Spleen (tissue), 13 donors: ENCODE measurements at places on chromosomes 12 and 14. TPM values are rescaled to one million over a fixed set of nuclear protein-coding genes. Genes with fewer than 3 reads are reported as not detected.

Gene KRT77
- not detected for total RNA-seq

- H3K4me1 ChIP-seq: no peaks in the 10 kb centered on the region
- no peaks in the 10 kb centered on the region for H3K27me3 ChIP-seq
- no peak overlapping the region for H3K4me3 ChIP-seq
- no peak overlapping the region for H3K27ac ChIP-seq
Observed at GRCh38 chr12:131636940-131637750, 73.7 kb upstream of the SFSWAP start.

- peak overlapping the region; percentile 94 for H3K27ac ChIP-seq
- DNase-seq: peak; percentile 92
- peaks cover 79% of the 10 kb centered on the region for H3K4me1 ChIP-seq
- H3K4me3 ChIP-seq: peak overlapping the region; percentile 84
- H3K36me3 ChIP-seq: no peaks in the 10 kb centered on the region
Observed at GRCh38 chr14:44962334-44963043, 499 bp downstream of the TOGARAM1 start.

DNA sequence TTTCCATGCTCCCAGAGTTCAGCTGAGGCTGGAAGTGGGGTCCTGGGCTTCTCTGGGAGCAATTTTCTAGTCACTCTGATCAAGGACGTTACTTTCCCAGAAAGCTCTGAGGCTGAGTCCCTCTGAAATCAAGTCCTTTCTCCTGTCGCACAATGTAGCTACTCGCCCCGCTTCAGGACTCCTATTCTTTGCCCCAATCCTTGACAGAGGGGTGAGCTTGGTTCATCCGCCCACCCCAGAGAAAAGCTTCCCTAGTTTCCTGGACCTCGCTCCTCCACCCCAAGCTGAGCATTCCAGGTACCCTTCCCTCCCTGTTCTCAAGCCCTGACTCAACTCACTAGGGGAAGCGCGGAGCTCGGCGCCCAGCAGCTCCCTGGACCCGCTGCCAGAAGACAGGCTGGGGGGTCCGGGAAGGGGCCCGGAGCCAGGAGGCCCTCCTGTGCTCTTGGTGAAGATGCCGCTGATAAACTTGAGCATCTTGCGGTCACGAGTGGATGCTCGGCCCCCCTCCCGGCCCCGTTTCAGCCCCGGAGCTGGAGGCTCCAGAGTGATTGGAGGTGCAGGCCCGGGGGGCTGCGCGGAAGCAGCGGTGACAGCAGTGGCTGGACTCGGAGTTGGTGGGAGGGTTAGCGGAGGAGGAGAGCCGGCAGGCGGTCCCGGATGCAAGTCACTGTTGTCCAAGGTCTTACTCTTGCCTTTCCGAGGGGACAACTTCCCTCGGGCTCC lies 1.6 kb downstream of the AGAP2 start:
- peak overlapping the region; percentile 12 for H3K4me3 ChIP-seq
- H3K36me3 ChIP-seq: peaks cover 22% of the 10 kb centered on the region
- no peak overlapping the region for H3K27ac ChIP-seq
- peaks cover 42% of the 10 kb centered on the region for H3K27me3 ChIP-seq
- H3K4me1 ChIP-seq: peaks cover 61% of the 10 kb centered on the region

Gene GRIN2B
- total RNA-seq: 0.69 TPM

DNA sequence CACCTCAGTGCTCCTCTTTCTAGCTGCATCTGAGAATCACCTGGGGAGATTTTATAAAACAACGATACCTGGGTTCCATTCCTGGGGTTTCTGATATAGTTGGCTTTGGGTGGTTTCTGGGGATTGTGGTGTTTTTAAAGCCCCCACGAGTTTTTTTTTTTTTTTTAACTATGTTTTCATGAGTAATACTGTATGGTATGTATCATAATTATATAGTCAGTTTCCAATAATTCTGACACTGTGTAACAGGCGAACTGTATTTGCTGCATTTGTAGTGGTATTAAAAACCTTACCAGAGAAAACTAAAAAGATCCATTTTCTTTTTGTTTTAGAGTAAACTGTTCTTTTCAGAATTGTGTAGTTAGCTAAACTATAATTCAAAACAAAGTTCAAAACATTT lies 84.9 kb downstream of the SRGAP1 start:
- H3K4me1 ChIP-seq: no peaks in the 10 kb centered on the region
- no peaks in the 10 kb centered on the region for H3K27me3 ChIP-seq
- DNase-seq: no peak
- H3K4me3 ChIP-seq: no peak overlapping the region
- no peak overlapping the region for H3K27ac ChIP-seq

DNA sequence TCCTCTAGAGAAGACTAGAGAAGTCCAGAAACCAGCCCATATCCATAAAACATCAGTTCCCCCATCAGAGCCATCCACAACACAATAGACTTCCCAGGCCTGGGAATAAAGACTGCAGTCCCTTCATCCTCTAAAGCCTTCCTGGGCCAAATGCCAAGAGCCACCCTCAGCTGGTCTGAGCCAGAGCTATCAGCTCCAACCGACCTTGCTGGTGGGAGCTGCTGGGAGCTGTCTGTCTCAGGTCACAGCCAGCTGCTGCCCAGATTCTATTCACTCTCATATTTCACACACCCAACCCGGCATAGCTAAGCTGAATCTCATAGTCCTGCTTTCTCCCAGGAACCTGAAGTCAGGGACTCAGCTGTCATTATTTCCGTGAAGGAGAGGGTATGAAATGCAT lies 10.9 kb upstream of the TFCP2 start:
- no peaks in the 10 kb centered on the region for H3K27me3 ChIP-seq
- H3K27ac ChIP-seq: no peak overlapping the region
- no peak for DNase-seq
- peaks cover 27% of the 10 kb centered on the region for H3K4me1 ChIP-seq

GRCh38 chr14:34012978-34013720 lies 62.3 kb upstream of the EGLN3 start:
- no peak for DNase-seq
- no peak overlapping the region for H3K27ac ChIP-seq
- no peak overlapping the region for H3K4me3 ChIP-seq
- no peaks in the 10 kb centered on the region for H3K36me3 ChIP-seq
- no peaks in the 10 kb centered on the region for H3K27me3 ChIP-seq

DNA sequence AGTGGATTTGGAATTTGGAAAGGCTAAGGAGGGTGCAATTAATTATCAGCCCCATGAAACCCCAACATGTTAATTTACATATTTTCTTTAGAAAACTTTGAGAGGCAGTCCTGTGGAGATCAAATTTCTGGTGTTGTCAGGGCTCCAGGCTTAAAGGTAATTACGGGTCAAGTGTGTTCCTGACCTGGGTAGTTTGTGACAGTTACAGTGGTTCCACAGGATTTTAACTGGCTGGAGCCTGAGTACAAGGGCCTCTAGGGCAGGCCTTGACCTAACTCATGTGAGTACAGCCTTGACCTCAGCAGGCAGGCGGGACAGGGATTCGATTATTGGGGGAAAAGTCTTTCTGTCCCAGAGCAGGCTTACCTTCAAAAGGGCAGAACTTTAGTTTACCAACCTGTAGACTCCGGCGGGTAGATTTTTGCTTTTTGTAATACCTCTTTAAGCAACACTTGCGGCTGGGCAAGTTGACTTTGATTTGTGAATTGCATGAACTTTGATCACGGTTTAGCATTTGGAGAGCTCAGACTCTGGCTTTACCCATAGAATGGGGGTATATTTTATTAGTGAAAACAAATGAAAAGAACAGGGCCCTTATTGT lies 8.4 kb upstream of the PPTC7 start:
- DNase-seq: no peak
- H3K27ac ChIP-seq: peak overlapping the region; percentile 43
- H3K4me3 ChIP-seq: no peak overlapping the region
- H3K27me3 ChIP-seq: no peaks in the 10 kb centered on the region
